Natural killer cell treated with Interleukin-12 subunit alpha and Interleukin-12 subunit beta and Interleukin-15 and Interleukin-18, amount 100 ng/mL, for 72 hours (primary cell): ENCODE measurements at places on chromosomes 11 and 22. TPM values are rescaled to one million over a fixed set of nuclear protein-coding genes. Genes with fewer than 3 reads are reported as not detected.

The PDXP gene
- total RNA-seq: 43.9 TPM

- DNase-seq: no peak
These were observed 2.5 kb downstream of the CRKL start for GRCh38 chr22:20919718-20920117.

The GNG3 gene
- total RNA-seq: not detected

- DNase-seq: no peak
These were observed 83.9 kb downstream of the PTPRJ start for GRCh38 chr11:48064306-48064705.

DNA sequence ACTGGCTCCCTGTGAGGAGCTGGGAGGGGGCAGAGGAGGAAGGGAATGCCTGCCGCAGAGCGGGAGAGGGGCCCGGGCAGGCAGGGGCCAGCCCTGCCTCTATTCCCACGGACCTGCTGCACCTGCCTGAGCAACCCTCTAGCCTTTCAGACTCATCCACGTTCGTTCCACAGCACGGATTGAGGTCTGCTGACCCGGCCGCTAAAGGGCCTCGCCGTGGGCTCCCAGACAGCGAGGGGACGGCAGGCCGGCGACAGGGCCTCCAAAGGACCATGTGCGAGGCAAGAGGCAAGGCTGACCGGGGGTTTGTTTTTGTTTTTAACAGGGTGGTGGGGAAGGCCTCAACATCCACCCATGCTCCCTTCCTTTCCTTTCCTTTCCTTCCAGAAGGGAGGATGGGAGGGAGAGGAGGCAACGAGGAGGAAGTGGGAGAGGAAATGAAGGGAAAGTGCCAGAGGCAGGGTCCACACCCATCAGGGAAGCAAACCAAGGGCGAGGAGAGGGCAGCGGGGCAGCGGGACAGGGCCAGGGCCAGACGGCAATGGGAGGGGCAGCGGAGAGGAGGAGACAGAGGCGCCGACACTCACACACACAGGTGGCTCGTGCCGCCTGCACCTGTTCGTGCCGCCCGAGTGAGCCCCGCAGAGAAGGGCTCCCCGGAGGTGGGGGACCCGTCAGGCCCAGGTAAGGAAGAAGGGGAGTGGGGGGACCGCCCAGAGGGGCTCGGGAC is 7.5 kb downstream of the LRFN4 start:
- DNase-seq: no peak

DNA sequence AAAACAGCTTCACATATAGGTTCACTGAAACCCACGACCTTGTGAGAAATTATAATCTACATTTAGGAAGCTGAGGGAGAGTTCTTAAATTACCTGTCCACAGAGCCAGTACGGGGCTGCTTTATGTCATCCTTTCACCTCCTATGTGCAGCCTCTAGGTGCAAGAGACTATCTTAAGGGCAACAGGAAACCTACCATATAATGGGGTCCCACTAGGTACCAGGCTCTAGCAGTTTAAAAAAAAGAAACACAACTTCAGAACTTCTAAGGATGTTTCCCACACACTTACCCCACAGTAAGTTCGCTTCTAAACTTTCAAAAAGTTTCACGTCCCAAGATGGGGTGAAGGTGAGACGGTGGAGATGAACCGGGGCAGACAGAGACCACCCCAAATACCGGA is 573 bp downstream of the STK33 start:
- DNase-seq: no peak

The CRYBA4 gene
- not detected for total RNA-seq

GRCh38 chr11:36212564-36213392 is 76.4 kb downstream of the COMMD9 start:
- DNase-seq: no peak

- no peak for DNase-seq
These were observed 907 bp downstream of the SLC15A3 start for GRCh38 chr11:60950933-60951605.

- no peak for DNase-seq
These were observed 218.5 kb downstream of the DYNC2H1 start for GRCh38 chr11:103327721-103328120.

The PAMR1 gene
- total RNA-seq: not detected

GRCh38 chr22:19605508-19606331 is 81.5 kb upstream of the CLDN5 start:
- no peak for DNase-seq

DNA sequence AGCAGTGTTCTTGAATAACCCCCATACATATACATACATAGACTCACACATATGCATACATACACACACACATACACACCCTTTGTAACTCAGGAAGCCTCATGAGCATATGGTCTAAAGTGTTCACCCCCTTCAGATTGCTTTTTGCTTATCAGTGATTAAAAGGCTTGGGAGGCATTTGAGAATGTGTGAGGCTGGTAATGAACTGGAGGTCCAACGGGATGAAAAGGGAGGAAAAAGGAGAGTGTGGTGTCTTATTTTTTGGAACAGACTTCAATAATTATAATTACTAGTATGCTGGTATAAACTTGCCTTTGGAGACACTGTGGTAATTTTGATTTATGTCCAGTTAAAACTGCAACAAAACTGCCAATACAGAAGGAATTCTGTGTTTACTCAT is 124.5 kb downstream of the UVRAG start:
- DNase-seq: no peak

DNA sequence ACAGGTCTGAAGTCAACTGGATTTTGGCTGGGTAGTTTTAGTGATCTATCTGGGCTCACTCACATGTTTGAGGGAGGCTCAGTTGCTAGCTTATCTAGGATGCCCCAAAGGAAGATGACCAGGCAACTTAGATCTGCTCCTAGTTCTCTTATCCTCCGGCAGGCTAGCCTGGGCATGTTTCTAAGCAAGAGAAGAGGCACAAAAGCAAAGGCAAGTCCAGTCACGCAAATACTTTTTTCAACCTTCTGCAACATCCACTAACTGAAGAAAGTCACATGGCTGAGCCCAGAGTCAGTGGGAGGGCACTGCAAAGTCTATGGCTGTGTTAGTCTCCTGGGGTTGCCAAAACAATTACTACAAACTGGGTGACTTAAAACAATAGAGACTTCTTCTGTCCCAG is 32.9 kb upstream of the FSHB start:
- no peak for DNase-seq

DNA sequence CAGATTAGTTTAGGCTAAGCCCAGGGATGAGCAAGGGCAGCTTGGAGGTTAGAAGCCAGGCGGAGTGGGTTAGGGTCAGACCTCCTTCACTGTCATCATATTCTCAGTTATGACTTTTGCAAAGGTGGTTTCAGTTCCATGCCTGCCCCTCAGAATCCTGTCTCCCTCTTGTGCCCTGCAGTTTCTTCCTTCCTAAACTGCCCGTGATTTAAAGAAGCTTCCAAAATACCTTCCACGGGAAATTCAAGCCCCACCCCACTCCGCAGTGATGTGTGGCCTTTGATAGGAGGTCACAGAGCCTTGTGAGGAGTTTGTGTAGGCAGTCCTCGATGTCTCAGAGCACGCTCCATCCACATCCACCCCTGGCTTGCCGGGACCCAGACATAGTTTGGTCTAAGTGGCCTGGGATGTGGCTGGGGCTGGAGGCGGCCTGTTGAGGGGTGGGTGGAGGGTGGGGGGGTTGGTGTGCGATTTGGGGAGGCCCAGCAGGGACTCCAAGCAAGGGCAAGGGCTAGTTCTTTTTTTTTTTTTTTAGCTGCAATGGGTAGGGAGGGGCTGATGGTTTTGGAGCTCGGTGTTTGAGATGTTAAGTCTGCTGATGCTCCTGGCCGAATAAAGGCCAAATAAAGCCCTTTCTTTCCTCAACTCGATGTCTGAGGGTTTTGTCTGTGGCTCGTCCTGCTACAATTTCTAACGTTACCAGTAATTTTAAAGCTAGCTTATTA is 1.6 kb upstream of the IFITM1 start:
- DNase-seq: no peak

DNA sequence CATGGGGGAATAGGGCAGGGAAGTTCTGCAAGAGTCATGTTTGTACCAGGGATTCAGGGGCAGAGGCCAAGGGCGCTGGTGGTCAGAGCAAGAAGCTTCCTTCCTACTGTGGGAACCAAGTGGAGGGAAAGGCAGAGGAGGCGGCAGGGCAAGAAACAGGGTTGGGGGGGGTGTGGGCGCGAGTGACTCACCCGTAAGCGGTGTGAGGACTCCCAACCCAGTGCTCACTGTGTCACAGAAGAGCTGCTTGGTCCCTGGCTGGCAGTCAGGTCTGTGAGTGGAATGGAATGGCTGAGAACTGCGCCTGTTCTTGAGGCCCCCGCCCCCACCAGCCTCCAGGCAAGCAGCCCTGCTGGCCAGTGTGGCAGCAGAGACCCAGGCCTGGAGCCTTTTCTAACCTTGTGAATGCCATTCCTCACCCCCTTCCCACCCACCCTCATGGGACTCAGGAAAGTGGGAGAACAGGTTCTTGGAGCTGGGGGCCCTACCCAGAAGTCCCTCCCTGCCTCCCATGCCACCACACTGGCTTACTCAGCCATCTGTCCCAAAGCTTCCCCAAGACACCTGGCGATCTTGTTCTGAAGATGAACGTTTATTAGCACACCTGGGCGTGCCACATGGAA is 4.7 kb downstream of the LRRC10B start:
- DNase-seq: no peak

The C11orf16 gene
- total RNA-seq: not detected

DNA sequence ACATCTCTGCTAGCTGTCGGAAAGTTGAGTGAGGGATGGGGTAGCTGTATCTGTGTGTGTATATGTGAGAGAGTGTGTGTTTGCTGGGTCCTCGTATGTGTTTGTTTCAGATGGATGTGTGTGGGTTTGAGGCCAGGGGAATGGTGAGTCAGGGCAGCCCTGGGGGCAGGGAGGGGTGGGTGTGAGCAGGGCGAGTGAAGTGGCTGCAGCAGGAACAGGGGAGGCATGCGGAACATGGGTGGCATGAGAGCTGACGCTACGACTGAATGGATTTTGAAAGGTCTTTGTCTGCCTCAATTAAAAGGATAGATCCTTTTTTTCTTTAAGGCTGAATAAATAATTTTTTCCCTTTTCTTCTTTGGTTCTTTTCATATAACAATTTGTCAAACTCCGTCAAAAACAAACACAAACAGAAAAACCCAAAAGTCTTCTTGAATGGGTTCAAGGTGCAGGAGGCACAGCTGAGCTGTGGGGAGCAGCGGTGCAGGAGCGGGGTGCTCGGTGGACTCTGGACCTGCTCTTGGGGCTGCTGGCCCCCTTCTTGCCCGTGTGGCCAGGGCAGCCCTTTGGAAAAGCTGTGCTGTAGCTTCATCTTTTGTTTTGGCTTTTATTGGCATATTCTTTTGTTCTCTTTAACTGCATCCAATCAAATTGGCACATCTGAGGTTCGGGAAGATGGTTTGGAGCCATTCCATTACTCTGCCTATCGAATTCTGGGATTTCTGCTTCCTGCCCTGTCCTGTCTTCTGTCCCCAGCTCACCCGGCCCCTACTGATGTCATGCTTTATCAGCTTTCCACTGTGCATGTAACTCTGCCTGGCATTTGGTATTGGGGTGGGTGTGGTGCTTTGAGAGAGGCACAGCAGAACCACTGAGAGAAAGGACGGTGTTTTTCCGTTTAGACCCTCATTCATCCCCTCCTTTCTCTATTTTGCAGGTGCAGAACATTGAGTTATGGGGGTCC is 80.1 kb downstream of the ADAMTS15 start:
- no peak for DNase-seq

The OR4B1 gene
- total RNA-seq: not detected

DNA sequence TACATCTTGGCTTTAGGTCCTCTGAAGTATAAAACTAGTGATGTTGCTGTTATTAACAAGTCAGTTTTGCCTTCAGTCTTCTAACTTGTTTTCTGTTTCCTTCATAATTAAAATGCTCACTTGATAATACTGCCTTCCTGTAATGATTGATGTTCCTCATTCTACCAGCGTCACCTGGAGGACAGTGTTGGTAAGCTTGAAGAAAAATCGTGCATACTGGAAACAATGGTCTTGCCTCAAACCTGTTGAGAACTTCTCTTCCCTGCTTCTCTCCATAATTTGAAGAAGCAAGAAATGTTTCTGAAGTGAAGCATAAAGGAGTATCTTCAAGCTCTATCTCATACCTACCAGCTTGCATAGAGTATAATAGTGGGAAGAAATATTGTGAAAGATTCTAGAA is 3.0 kb downstream of the YWHAH start:
- DNase-seq: no peak
